ENCODE measurements at places on chromosomes 5 and 9.

- DNase-seq, result no peak
Observed at GRCh38 chr5:523441-524222, 617 bp downstream of the SLC9A3 start.

- DNase-seq, result no peak
Observed at GRCh38 chr5:126351153-126351552, 72.1 kb upstream of the GRAMD2B start.

- DNase-seq, result no peak
Observed at GRCh38 chr9:79080536-79080935, 491.2 kb upstream of the TLE4 start.

DNA sequence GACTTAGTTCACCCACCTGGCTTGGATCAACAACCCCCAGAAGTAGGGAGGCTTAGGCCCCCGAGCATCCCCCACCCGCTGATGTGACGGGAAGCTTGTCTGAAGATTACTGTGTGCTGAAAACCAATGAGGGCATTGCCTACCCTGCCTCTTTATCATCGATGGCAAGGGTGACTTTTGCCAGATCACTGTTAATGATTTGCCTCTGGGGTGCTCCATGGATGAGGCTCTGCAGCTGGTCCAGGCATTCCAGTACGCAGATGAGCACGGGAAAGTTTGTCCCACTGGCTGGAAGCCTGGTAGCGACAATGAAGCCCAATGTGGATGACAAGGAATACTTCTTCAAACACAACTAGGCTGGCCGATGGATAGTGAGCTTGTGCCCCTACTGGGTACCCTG is 22.0 kb downstream of the RUFY1 start:
- DNase-seq, result no peak

GRCh38 chr9:22108581-22109370 is 99.7 kb upstream of the CDKN2B start:
- no peak for DNase-seq

DNA sequence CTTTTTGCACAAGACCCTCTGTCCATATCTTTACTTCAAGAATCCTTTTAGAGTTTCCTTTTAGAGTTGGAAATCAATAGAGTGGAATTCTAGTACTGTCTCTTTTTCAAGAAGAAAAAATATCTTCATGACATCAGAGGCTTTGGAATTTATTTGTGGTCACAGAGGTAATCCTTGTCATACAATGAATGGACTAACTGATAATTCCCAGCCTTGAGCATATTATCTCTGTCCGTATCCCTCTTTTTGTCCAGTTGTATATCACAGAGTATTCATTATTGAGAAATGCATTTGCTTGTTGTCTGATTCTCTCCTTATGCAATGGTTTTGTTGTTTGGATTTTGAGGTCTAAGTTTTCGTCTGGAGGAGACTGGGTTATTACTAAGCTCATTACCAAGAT is 82.0 kb upstream of the HAPLN1 start:
- no peak for DNase-seq

GRCh38 chr5:3535414-3536211 is 60.0 kb upstream of the IRX1 start:
- DNase-seq, result no peak

GRCh38 chr9:122322553-122322952 is 48.3 kb upstream of the PTGS1 start:
- DNase-seq, result no peak

DNA sequence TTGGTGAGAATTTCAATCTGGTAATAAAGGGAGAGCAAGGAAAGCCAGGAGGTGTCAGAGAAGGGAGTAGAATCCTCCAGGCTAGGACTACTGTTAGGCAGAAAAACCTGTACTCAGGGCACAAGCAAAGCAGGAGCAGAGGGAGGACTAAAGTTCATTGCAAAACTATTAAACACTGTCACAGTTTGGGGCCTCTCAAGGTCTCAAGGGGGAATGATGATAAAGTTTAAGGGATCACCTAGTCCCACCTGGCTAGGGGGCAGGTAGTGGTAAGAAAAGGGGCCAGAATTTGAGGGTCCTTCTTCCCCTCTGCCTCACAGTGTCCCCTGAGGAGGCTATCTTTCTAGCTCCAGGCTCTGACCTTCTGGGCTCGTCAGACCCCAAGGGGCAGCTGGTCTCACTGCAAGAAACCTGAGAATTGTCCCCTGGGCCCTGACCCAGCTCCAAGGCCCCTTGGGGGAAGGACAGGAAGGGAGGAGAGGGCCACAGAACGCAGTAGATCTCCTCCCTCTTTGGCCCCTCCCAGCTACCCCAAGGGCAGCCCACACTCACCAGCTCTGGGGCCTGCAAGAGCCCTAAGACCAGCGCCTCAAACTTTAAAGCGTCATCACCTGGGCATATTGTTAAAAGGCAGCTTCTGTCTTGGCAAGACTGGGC is 974 bp downstream of the CCDC69 start:
- DNase-seq, result no peak

- no peak for DNase-seq
Observed at GRCh38 chr5:142192286-142193113, 83.9 kb downstream of the NDFIP1 start.

DNA sequence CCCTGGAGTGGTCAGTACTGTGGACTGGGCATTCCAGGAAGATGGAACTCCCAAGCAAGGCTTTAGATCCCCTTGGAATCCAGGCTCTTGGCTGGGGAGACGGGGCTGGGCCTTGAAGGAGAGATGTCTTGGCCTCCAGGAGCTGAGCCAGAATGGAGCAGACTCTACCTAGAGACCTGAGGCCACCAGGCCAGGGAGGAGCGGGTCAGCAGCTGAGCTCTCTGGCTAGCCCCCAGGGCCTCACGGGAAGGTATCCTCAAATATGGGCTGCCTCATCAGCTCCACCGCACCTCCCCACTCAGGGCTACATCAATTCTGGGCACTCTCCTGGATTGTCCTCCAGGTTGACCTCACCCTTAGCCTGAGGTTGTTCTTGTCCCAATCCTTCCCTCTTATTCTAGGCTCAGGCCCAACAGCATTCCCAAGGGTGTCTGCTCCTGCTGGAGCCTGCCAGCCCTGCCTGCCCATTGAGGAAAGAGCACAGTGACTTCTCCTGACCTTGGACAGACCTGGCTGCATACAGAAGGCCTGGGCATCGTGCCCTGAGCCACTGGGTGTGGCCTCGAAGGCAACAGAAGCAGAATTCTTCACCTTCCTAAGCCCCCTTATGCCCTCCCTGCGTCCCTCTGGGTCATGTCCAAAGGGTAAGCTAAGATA is 3.0 kb upstream of the PDLIM4 start:
- no peak for DNase-seq

DNA sequence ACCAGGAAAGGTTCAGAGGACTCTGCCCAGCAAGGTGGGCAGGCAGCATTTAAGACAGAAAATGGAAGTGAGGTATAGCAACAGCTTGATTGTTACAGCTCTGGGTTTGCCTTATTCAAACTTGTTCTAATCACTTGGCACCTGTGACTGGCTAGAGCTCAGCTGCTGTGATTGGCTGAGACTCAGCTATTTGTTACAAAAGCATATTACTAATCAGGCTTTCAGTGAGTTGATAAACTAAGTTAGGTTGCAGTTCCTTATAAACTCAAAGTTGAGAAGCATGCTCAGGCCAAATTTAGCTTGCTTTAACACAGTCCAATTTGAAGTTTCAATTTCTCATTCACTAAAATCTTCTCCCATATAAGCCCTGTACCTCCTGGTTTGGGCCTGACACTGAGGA is 56.3 kb downstream of the GDA start:
- no peak for DNase-seq

GRCh38 chr5:82397741-82398320 is 119.7 kb upstream of the RPS23 start:
- DNase-seq, result no peak

DNA sequence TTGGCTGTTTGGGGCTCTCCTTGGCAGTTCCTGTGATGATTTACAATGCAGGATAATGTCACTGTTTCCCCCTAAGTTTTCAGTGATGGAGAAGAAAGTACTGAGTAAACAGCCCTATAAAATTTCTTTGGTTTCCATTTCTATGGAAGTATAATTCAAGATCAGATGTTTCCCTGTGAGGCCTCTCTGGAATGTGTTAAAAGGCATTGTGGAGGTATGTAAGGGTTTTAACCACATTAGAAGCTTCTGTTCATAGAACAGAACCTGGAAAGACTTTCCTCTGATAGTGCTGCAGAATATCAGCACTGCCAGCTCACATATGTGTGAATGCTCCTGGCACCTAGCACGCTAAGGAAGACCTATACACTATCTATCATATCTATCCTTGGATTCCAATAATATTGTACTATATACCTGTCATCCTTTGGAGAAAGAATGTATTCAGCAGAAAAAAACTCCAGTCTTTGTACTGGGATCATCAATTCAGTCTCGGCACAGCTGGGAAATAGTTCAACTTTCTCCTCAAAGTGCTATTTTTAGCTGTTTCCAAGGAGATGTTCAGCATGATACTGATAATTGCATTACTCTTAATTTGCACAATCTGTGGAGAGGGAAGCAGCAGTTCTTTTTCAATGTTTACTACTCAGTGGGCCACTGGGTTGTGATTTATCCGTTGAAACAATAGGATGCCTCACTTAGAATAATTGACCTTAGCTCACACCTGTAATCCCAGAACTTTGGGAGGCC is 21.9 kb downstream of the TTC1 start:
- no peak for DNase-seq

GRCh38 chr9:24614070-24614469 is 68.4 kb upstream of the IZUMO3 start:
- DNase-seq, result no peak

DNA sequence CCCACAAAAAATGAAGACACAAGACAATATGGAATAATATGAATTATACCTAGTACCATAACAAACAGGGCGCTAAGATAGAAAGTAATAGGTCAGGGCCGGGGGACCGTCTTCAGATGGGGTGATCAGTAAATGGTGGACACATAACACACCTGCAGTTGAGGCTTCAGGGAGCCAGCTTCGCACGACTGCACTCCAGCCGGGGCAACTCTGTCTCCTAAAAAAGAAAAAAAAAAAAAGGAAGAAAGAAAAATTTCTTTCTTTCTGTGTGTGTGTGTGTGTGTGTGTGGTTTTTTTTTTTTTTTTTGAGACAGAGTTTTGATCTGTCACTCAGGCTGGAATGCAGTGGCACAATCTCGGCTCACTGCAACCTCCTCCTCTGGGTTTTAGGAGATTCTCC is 75.0 kb upstream of the HSPA9 start:
- DNase-seq, result no peak

DNA sequence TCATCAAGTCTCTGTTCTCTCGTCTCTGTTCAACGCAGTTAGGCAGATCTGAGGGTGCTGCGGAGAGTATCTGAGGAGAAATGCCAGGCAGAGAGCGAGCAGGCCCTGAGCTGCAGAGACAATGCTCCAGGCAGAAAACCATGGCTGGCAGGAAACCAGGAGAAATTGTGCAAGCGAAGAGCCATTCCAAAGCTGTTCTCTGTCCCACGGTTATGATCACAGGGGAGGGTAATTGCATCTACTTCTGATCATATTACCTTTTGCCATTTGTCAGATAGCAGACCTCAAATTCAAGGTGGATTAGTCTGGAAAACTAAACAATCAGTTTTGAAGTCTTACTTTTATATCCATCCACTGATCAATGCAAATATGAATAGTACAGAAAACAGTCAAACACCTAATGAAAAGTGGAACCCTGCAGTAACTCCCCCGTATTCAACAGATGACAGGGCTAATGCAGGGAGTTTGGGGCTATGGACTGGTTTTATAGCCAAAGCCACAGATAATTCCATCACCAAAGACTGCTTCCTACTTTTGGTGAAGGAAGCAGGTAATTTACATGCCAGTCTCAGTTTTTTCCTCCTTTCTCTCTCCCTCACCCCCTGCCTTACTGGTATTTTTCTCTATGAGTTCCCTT is 228.0 kb downstream of the DCP2 start:
- DNase-seq, result no peak

GRCh38 chr5:127431977-127432585 is 85.4 kb upstream of the PRRC1 start:
- DNase-seq, result no peak

GRCh38 chr9:89815061-89815902 is 210.5 kb downstream of the GADD45G start:
- DNase-seq, result no peak

GRCh38 chr5:125446986-125447385 is 700.5 kb upstream of the ZNF608 start:
- DNase-seq, result no peak

DNA sequence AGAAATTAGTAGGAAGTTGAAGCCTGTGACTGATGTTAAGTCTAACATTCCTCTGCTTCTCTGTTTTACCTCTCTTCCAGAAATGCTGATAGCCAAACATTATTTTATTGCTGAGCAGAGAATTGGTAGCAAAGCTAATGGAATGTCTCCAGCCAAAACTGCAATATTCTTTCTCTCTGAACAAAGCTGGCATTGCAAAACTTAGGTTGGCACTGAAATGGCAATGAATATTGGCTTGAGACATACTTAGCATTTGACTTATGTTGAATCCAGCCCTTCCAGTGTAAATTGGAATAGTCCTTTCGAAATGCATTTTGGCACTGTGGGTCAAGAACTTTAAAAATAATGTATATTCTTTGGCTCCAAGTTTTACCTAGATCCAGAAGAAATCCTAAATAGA is 21.1 kb downstream of the FAF2 start:
- no peak for DNase-seq

DNA sequence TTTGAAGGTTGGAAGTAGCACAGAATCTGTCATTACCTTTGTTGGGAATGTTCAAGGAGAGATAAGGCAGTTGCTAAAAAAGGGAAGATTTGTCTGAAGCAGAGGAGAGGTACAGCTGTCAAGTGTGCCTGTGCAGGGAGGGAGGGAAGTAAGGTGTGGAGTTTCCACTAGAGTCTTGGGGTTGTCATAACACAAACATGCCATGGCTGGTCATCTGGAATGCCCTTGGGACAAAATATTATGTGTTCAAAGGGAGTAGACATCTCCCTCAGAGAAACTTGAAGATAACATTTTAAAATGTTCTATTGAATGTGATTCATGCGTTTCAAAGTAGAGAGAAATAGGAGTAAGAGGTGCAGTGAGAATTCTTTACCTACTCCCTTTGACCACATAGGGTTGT is 95.0 kb downstream of the MUSK start:
- DNase-seq, result no peak

GRCh38 chr5:124744170-124744971 is 2.1 kb downstream of the ZNF608 start:
- DNase-seq, result no peak

DNA sequence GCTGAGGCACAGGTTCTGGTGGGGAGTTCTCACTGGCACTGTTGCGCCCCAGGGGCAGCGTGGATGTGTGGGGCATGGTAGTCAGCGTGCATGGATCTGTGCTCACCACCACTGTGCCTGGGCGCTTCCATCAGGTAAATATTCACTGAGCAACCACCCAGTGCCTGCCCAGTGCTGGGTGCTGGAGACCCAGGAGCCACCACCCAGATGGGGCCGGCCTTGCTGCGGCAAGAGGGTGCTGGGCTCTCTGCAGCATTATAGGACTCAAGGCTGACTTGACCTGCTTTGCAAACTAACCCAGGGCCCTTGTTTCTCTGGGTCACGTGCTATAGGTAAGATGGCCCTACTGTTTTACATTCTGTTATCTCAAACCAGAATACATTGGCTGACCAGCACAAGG is 60.5 kb downstream of the DAP start:
- DNase-seq, result no peak

- no peak for DNase-seq
Observed at GRCh38 chr9:111940697-111941096, 44.1 kb downstream of the UGCG start.

- DNase-seq, result no peak
Observed at GRCh38 chr5:132000241-132000490, 11.3 kb downstream of the ACSL6 start.

Data from activated CD4-positive, alpha-beta T cell treated with anti-CD3 and anti-CD28 coated beads, Interleukin-2, amount 50 U/mL, for 4 hours (primary cell).